ENCODE measurements at places on chromosomes 3 and 15. TPM values are rescaled to one million over a fixed set of nuclear protein-coding genes. Genes with fewer than 3 reads are reported as not detected.

DNA sequence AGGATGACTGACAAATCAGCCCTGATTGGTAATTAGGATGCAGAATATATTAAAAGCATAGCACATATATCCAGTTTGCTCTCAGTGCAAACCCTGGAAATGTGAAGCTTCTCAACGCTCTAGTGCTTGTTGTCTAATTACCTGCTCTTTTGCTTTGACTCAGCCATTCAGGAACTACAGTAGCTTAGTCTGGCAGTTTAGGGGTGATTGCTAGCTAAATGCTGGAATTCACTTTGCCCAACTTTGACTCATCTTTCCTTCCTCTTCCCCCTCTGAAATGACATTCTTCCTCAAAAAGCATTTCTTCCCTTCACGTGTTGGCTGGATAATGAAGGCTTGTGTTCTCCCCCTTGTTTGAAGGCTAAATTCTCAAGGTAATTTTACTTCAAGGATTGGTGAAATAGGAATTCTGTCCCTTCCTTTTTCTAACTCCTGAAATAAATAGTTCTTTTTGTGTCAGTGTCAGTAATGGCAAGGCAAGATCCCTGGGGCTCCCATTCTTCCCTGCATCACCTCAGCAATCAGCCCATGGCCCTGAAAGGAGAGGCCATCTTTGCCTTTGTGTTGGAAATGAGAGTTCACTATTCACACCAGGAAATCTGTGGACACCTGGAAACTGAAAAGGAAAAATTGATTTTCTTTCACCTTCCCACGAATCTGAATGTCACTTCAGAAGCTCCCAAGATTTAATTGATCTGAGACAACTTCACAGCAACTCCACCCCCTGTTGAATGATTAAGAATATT, 103.6 kb downstream of the ECT2 start:
- no peak for DNase-seq

- peak; percentile 64 for DNase-seq
Observed at GRCh38 chr3:9552252-9552999, 1.2 kb downstream of the LHFPL4 start.

- no peak for DNase-seq
Observed at GRCh38 chr3:17747174-17747889, 4.9 kb upstream of the TBC1D5 start.

GRCh38 chr3:9622438-9622837, 26.9 kb upstream of the MTMR14 start:
- DNase-seq, result no peak

GRCh38 chr3:61141697-61142096, 109.6 kb downstream of the FHIT start:
- no peak for DNase-seq

DNA sequence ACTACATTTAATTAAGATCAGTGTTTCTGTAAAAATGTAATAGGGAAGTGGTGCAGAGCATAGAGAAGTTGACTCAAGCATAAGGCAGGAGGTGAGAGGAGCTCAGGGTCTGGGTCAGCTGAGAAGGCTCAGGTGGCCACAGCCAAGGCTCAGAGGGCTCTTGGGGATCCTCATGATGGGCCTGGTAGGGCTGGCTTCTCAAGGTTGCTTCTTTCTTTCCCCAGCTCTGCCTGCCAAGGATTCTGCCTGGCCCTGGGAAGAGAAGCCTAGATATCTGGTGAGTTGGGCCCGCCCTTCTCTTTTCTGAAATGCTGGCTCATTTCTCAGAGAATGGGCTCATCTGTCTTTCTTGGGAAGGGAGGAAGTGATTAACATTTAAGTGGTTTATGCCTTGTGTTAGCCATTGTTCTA, 6.5 kb downstream of the ZNF589 start:
- DNase-seq, result no peak

- no peak for DNase-seq
Observed at GRCh38 chr3:11480663-11481298, 162.9 kb downstream of the VGLL4 start.

DNA sequence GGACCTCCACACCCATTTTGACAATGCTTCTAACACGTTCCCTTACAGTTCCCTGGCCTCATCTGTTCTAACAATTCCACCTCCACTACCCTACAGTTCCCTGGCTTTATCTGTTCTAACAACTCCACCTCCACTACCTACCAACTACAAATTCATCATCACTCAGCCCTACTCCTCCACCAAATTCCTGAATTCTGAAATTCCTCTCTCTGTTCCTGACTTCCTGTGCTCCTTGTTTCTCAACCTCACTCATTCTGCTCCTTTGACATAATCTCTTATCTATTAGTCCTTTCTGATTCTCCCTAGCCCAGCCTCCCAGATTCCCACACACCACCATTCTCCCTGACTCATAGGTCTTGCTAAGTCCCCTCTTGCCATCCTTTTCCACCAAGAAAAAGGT, 22.5 kb downstream of the UPK1B start:
- no peak for DNase-seq

- DNase-seq, result no peak
Observed at GRCh38 chr15:31522028-31522427, 195.4 kb downstream of the KLF13 start.

GRCh38 chr3:129184396-129184657, 631 bp upstream of the CNBP start:
- no peak for DNase-seq

- no peak for DNase-seq
Observed at GRCh38 chr3:185460719-185461350, 38.0 kb downstream of the TMEM41A start.

The ABTB1 gene
- polyA plus RNA-seq, result 19.2 TPM

The TLR9 gene
- 0.09 TPM for polyA plus RNA-seq

The ETFA gene
- polyA plus RNA-seq, result 173 TPM

All from renal cortex interstitium (tissue), 15 donors.